ENCODE measurements at places on chromosomes 16 and 17.

- DNase-seq, result no peak
These were observed 1114.0 kb upstream of the EEF2KMT start for GRCh38 chr16:6211644-6212043.

GRCh38 chr17:78794864-78795640 is 13.0 kb upstream of the CYTH1 start:
- DNase-seq, result no peak

DNA sequence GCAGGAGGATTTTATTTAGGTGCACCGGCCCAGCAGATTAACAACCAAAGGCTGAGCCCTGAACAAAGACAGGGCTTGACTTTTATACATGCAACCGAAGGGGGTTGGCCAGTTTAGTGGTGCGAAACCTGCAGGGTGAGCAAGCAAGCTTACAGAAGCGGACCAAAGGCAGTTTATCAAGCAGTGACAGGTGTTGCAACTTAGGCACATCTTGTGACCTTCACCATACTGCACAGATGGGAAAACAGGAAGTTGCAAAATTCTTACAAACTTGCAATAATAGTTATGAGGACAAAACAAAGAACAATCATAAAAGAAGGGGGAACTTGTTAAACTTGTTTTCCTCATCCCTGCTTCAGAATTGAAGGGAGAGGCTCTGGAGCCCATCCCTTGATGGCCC is 1265.1 kb downstream of the CDH8 start:
- DNase-seq, result no peak

GRCh38 chr16:28586466-28586865 is 10.4 kb downstream of the SULT1A2 start:
- DNase-seq, result no peak

DNA sequence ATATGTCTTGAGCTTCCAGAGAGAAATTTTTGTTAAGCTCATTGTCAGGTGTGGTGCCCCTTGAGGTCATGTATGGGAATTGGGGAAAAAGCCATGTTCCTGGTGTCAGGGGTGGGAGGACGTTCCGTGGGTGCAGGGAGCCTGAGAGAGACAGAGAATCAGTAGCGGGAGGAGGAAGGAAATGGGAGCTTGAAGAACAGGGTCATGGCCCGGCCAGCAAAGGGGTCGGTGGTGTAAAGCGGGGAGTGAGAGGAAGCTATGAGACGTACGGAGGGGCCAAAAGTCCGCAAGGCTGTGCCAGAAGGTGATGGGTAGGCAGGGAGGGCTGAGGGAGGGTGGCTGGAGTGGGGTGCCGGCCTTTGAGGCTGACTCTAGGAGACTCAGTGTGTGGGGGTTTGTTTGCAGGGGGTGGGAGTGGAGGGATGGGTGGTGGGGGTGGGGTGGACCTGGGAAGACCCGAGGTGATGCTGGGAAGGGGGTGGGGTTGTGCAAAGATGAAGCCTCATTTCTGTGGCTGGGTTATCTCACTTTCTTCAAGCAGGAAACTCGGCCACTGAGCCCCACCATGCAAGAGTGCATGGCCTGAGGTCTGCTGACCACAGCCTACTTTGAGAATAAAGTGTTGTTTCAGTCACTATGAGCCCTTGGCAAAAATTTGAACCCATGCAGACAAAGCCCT is 63.6 kb downstream of the PLCG2 start:
- DNase-seq, result no peak

GRCh38 chr16:85777583-85778310 is 21.6 kb downstream of the EMC8 start:
- DNase-seq, result no peak

GRCh38 chr16:67430504-67430976 is 381 bp upstream of the HSD11B2 start:
- no peak for DNase-seq

- DNase-seq, result no peak
These were observed 18.1 kb downstream of the IRF8 start for GRCh38 chr16:85917012-85917411.

- no peak for DNase-seq
These were observed 2.2 kb downstream of the SDK2 start for GRCh38 chr17:73641826-73642600.

DNA sequence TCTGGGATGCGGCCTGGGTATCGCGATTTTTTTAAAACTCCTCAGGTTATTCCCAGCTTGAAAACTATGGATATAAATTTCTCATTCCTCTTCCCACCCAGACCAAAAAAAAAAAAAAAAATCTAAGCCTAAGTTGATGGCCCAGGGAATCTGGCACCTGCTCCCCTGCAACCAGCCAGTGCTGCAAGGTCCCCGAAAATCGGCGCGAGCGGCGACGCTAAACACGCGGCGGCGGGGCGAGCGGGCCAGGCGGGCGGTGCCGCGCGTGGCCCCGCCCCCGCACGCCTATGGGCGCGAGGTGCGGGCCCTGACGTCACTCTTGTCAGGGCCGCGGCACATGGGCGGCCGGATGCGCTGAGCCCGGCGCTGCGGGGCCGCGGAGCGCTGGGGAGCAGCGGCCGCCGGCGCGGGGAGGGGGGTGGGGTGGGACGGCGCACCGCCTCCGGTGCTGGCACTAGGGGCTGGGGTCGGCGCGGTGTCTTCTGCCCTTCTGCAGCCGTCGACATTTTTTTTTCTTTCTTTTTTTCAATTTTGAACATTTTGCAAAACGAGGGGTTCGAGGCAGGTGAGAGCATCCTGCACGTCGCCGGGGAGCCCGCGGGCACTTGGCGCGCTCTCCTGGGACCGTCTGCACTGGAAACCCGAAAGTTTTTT is at the start of gene HLF:
TSS of gene HLF (plus strand) at position 316 of the 654 bp plus-strand sequence. CDS start 525 bp downstream, outside the sequence.
- DNase-seq, result peak; percentile 30

DNA sequence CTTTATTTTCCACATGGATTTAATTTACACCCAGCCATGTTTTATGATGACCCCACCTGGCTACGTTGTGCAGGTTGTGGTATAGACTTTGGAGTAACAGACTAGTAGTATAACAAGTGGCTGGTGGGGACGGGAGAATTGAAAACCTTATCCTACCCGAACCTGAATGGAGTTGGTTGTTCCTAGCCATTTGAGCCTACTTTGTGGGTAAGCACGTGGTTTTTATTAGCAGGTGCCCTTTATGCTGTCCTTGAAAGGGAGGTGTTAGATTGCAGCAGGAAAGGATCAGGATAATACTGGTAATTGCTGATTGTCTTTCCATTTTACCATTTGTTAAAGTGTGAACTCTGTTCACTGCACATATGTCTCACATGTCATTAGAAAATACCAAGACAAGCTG is 31.9 kb upstream of the PHAF1 start:
- DNase-seq, result no peak

DNA sequence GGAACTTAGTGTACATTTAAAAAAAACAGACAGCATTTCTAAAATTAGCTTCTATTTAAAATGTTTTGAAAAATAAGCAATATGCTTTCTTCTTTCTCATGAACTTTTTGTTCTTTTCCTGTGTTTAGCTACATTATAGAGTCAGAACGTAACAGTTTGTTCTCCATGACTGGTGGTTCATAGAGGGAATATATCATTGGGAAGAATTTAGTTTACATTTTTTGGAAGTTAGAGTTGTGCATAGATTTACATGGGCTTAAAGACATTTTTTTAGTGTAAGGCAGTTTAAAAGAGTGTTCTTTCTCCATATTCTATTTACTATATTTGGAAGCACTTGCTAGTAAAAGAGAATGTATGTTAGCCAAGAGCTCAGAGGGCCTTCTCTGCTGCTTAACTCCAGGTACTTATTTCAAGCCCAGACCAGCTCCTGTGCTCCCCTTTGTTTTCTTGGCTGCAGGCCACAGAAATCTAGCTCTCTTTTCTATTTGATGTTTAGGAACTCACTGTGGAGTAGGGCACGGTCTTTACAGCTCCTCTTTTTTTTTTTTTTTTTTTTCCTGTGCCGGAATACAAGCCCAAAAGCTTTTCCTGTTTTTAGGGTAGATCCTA is 20.2 kb downstream of the AP2B1 start:
- no peak for DNase-seq

DNA sequence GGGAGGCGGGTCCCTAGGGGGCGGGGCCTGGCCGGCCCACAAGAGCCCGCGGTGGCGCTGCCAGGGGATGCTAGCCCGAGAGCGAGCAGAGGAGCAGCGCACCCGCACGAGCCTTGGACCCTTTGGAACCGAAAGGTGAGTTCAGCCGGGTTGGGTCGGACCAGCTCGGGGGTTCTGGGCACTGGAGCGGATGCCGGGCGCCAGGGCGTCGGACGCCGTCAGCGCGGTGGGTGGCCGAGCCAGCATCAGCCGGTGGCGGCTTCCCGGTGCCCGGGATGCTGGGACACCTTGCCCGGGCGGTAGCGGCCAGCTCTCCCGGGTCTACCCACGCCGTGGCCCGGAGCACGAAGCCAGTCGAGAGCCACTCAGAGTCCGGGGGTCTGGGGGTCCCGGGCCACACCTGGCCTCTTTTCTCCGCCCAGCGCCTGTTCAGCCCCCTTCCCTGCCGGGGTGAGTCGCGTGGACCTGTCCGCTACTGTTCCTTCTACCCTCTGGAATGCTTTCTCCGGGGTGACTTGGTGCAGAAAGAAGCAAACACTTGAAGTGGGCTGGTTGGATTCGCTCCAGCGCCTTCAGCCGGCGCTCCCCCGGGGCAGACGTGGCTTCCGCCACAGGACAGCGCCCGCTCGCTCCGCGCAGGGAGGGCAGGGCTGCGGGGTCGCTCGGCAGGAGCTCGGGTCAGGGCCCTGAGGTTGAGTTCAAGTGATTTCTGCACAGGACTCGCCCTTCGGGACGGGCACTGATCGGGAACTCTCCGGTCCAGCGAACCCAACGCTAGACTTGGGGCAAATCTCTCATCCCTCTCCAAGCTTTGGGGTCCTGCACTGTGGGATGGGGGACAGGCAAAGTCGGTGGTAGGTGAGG is at the start of gene SCNN1G:
TSS of gene SCNN1G (plus strand) at position 67 of the 864 bp plus-strand sequence. CDS start 3,527 bp downstream, outside the sequence.
- DNase-seq, result no peak

GRCh38 chr17:68560966-68561720 is 40.0 kb downstream of the FAM20A start:
- no peak for DNase-seq

- DNase-seq, result no peak
These were observed 2294.4 kb downstream of the TP53TG3F start for GRCh38 chr16:35753559-35754390.

DNA sequence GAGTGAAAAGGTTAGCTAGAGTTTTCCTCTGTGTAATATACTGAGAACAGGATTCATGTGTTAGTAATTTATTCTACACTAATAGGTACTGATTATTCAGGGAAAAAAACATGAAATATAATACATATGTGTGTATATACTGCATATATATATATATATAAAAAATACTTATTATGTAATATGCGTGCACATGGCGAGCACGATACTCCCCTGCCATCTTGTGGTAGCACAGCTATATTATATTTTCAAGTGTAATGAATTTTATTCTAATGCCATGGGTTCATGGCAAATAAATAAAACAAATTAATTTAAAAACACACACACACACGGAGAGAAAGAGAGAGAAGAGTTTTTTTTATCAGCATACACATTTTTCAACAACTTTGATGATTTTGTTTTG is 460.6 kb downstream of the KCNJ2 start:
- no peak for DNase-seq

- no peak for DNase-seq
These were observed 11.0 kb upstream of the ABAT start for GRCh38 chr16:8663192-8664089.

DNA sequence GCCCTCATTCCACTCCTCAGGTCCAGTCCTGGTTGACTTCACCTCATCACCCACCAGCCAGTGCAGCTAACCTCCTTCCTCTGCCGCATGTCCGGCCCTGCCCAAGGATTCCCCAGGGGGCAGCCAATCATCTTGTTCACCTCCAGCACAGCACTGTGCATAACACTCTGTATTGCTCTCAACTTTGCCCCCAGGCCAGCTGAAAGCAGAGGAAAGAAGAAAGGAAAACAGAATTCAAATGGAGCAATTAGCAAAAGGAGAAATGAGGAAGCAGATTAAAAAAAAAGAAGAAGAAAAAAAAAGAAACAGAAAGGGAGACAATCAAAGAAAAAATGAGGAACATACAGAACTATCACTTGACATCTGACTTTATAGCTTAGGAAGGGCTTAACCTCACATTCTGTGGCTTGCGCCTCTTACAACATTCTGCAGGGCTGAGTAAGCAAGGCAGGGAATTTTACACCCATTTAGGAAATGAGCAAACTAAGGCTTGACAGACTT is 26.1 kb downstream of the GAS7 start:
- DNase-seq, result no peak

DNA sequence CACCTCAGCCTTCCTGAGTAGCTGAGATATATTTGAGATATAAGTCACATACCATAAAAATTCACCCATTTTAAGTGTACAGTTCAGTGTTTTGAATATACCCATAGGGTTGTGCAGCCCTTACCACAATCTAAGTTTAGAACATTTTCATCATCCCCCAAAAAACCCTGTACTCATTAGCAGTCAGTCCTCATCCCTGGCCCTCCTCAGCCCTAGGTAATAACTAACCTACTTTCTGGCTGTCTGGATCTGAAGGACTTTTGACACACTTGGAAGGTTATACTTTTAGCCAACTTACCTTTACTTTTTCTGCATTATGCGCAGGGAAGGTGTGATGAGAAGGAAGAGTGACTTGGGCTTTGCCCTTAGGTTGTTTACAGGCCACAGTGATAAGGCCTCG is 4.0 kb upstream of the PLEKHG4 start:
- no peak for DNase-seq

DNA sequence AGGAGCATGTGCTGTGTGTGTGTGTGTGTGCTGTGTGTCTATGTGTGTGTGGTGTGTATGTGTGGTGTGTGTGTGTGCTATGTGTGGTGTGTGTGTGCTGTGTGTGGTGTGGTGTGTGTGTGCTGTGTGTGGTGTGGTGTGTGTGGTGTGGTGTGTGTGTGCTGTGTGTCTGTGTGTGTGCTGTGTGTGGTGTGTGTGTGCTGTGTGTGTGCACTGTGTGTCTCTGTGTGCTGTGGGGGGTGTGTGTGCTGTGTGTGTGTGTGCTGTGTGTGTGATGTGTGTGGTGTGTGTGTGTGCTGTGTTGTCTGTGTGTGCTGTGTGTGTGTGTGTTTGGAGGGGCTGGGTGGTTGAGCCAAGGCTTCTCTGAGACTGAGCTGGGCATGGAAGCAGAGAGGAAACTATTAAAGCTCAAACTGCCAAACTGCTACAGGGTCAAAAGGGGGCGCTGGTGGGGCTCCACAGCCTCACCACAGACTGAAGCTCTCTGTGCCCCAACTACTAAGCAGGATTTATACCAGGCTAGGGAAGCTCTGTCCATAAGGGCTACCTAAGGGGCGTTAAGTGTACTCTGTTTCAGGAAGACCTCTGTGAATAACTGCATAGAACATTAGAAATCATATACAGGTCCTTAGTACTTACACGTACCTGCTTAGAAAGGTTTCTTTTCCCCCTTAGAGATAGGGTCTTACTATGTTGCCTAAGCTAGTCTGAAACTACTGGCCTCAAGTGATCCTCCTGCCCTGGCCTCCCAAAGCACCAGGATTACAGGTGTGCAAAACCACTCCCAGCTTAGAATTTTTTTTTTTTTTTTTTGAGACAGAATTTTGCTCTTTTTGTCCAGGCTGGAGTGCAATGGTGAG is 27.8 kb upstream of the GHDC start:
- peak; percentile 33 for DNase-seq

Measured in activated gamma-delta T cell treated with anti-CD3 and anti-CD28 coated beads, Interleukin-2, amount 50 U/mL, for 16 hours (primary cell).